Activated T-cell treated with anti-CD3 and anti-CD28 coated beads, Interleukin-2, amount 50 U/mL, for 48 hours (primary cell): ENCODE measurements at places on chromosomes 6 and 20.

DNA sequence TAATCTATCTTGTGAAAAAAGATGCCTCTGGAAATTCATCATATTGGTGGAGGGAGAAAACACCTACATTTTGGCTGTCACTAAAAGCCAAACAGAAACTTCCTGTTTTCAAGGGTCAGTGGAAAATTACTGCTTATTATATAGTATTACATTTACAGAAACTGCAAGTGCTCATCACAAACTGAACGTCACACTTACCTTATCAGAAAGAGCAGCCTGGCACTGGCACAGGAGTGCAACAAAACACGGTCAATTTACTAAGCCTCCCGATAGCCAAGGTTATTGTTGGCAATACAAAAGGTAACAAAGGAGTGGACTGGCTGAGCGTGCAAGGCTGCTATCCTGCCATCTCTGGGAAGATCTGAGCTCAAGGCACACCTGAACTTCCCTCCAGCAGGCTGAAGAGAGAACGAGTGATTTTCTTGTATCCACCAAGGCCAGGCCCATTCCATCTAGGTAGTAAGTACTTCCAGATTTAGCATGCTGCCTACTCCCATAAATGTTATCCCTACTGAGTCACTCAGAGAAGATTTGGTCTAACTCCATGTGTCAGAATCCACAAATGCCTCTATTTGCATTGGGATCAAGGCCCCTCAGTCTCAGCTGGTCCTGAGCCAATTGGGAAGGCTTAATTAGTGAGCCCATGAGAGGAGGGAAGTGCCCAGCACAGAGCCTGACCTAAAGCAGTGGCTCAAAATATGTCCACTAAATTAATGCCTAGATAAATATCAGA lies 399.8 kb downstream of the BTBD9 start:
- no peak for DNase-seq

GRCh38 chr20:62143957-62144825 lies 622 bp downstream of the SS18L1 start:
- DNase-seq = peak; percentile 79

DNA sequence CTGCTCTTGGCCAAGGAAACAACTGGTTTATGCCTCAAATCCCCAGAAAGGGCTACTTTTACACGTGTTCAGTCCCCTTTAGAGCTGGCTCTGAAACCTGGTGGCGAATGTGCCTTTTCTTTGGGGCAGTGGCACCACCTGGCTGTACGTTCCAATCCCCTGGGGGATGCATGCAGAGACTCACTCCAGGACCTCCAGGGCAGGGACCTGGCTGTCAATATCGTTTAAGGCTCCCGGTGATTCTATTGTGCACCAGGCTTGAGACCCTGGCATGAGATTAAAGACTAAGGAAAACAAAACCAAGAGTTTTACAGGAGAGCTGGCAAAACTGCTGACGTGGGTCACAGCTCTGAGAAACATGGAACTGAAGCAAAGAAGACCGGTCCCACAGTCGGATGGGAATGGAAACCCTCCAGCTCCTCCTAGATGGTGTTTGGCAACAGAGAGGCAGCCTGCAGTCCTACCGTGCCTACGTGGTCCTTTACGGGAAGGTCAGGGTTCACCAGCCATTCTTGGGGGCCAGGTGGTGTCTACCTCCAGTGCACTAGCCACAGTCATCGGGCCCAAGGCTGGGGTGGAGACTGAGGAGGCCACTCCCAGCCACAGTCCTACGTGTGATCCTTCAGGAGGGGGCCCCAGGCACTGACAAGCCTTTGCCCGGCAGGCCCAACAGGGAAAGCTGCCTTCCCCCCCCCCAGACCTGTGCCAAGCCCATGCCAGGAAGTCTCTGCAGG lies 203.3 kb upstream of the CST7 start:
- DNase-seq = no peak

GRCh38 chr6:8546496-8546895 lies 111.2 kb upstream of the SLC35B3 start:
- DNase-seq = no peak

GRCh38 chr6:1610497-1611321 lies 994 bp downstream of the FOXC1 start:
- peak; percentile 61 for DNase-seq

GRCh38 chr20:6686171-6686570 lies 81.3 kb upstream of the BMP2 start:
- no peak for DNase-seq

- peak; percentile 51 for DNase-seq
Measured at GRCh38 chr20:32737371-32738223, 5.7 kb downstream of the COMMD7 start.

- peak; percentile 57 for DNase-seq
Measured at GRCh38 chr20:22684072-22684762, 99.8 kb upstream of the FOXA2 start.

GRCh38 chr6:167762259-167762962 lies 64.3 kb upstream of the AFDN start:
- DNase-seq = no peak

DNA sequence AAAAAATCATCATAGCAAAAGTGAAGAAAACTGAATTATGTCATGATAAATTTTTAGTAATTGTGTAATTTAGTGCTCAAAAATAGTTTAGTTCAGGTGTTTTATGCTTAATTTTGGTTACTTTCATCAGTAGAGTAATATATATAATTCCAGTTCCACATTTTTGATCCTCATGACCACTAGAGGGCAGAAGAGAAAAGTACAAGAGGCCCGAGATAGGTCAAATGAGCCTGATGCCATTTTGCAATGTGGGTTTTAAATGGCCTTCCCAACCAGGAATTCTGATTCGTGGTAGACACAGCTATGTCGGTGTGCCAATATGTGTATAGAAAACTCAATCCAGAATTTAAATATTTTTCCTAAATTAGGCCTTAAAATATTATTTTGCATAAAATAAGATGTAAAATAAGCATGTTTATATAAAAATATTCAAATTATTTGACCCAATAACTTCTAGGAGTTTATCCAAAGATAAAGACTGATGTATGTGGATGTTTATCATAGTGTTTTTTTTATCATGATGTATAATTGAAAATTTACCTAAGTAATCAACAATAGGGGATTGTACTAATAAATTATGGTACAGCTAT lies 159.7 kb upstream of the RPS6KA2 start:
- no peak for DNase-seq

GRCh38 chr6:139262519-139263300 lies 29.1 kb downstream of the TXLNB start:
- DNase-seq = peak; percentile 68

- no peak for DNase-seq
Measured at GRCh38 chr6:155481215-155481614, 25.6 kb upstream of the NOX3 start.

DNA sequence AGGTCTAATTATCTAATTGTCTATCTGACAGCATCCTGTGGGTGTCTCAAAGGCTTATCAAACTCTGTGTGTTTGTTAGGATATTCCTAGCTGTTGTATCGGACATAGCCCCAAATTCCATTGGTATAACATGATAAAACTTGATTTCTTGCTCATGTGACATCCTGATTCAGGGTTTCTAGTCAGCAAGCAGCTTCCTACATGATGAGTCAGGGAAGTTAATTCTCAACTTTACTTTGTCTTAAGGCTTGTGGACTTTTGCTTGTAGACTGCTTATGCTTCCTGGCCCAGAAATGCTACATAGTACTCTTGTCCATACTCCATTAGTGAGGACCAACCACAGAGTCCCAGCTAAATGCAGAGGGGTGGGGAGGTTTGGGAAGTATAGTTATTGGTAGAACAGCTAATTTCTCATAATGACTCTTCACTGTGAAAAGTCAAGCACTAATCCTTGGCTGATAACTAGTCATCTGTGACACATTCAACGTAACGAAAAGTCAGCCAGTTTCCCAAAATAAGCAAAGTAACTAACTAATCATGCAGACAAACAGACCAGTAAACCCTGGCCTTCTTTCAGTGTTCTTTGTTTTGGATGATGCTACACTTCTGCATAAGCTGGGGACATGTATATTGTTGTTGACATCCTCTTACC lies 25.8 kb downstream of the NKAIN2 start:
- DNase-seq = no peak
